ENCODE measurements at places on chromosomes 13 and 19.

- DNase-seq: no peak
Measured at GRCh38 chr13:75217949-75218348, 264.0 kb downstream of the TBC1D4 start.

- no peak for DNase-seq
Measured at GRCh38 chr13:54928071-54928470, 1899.5 kb downstream of the OLFM4 start.

GRCh38 chr13:33212396-33212795 lies 73.2 kb downstream of the STARD13 start:
- DNase-seq: no peak

DNA sequence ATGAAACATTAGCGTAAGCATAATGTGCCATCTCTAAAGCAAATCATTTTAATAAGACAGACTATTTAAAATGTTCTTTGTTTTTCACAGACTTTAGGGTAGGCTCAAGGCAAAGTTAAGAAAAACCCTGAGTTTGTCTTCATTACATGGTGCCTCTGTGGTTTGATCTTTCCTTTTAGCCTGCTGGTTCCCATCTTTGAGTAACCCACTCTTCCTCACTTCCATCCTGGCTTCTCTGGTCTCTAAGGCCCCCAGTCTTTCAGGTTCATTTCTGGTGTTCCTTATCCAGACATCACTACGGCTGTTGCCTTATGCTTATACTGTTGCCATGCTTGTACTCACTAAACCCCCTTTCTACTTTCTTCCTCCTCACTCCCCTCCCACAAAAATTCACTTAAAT lies 38.4 kb downstream of the DACH1 start:
- DNase-seq: no peak

DNA sequence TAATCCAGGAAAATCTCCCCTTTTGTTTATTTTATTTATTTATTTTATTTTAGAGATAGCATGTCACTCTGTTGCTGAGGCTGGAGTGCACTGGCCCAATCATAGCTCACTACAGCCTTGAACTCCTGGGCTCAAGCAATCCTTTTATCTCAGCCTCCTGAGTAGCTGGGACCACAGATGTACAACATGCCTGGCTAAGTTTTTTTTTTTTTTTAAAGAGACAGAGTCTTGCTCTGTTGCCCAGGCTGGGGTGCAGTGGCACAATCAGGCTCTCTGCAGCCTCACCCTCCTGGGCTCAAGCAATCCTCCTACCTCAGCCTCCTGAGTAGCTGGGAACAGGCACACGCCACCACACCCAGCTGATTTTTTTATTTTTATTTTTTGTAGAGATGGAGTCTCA lies 6.3 kb upstream of the PDCD2L start:
- no peak for DNase-seq
